ENCODE measurements at places on chromosomes 12 and 14.
A peak's percentile ranks its signal among the peaks of the same experiment; 100 is the strongest.

DNA sequence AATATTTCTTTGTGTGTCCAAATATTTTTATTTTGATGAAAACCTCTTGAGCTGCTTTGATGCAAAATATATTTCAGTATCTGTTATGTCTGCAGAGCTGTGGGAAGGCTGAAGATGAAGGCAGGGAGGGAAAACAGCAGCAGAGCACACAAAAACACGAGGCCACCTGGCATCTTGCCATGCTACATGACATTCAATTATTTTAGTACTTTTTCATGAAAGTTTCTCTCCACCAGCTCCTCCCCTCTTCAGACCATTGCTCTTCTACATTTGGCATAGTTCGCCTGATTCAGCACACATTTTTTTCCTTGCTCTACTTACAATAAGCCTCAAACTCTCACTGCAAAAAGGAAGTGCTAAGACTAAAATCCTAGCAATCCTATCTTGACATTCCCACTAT lies 4.6 kb upstream of the ALX1 start:
- DNase-seq: no peak

DNA sequence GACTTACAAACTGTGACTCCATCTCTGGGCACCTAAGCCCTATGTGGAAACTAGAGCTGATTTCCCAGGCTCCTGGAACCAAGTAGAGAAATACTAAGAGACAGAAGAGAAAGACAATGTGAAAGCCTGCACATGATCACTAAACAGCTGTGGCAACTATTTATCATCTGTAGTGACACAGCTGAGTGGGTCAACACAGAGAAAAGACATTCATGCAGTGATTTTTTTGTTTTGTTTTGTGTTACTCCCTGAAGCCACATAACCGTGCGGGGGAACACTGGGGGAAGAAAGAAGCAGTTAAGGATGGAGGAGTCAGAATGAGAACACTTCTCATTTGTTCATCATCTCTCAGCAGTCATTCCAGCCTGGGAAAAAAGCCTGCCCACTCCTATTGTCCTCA lies 1.5 kb downstream of the PRR4 start:
- no peak for DNase-seq

GRCh38 chr12:130714091-130714590 lies 2.0 kb downstream of the RIMBP2 start:
- DNase-seq: peak; percentile 51

DNA sequence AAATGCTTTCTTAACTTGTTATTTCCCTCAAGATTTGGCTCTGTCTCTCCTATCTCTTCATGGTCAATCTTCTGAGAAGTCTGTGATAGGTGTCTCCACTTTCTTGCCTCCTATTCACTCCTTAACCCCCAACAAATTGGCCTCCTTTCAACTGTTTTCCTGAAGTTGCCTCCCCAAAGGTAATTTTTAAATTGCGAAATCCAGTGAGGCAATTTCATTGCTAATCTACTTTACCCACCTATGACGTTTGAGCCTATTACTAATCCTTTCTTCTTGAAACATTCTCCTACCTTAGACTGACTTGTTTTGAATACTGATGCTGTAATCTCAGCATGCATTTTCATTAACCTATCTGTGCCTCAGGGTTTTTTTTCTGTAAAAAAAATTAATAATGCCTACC lies 6.0 kb upstream of the KCNH5 start:
- DNase-seq: no peak

DNA sequence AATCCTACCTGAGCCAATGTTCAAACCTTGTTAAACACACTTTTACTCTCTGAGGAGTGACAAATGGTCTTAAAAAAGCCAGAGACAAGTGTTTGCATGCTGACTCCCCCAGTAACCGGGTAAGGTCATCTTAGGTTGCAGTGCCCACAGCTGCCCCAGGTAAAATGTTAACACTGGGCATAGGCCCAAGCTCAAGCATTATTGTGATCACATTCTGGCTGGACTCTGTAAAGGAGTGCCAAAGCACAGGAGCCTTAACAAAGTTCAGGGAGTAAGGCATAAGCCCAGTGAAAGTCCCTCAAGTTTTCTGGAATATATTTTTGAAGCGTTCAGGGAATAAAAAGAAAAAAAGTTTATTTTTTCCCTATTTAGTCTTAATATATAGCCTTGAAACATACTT lies 8.6 kb downstream of the EDDM3A start:
- no peak for DNase-seq

DNA sequence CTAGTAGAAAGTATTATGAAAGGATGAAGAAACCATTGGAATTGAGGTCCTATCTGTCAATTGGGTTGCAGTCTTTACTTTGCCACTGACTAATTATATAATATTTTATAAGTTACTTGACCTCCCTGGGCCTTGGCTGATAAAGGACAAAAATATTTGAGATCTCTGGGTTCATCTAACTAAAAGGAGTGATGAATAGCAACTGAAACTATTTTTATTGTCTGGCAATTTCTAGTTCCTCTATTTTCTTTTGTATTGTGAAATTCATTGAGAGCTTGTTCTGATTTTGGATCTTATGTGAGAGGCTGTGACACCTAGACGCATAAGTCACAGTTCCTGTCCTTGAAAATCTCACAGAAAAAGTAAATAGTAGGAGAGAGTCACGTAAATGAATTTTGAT lies 415.7 kb upstream of the ATP2B1 start:
- DNase-seq: no peak

GRCh38 chr12:62575036-62575435 lies 108.4 kb downstream of the MON2 start:
- no peak for DNase-seq

GRCh38 chr12:109488051-109488665 lies 10.7 kb downstream of the UBE3B start:
- no peak for DNase-seq

GRCh38 chr12:52602552-52602951 lies 1.3 kb upstream of the KRT72 start:
- no peak for DNase-seq

GRCh38 chr12:62726471-62726980 lies 208.4 kb downstream of the PPM1H start:
- no peak for DNase-seq

- DNase-seq: no peak
Measured at GRCh38 chr14:30444451-30444850, 114.5 kb upstream of the G2E3 start.

GRCh38 chr14:57870686-57871457 lies 5.0 kb upstream of the SLC35F4 start:
- DNase-seq: no peak

DNA sequence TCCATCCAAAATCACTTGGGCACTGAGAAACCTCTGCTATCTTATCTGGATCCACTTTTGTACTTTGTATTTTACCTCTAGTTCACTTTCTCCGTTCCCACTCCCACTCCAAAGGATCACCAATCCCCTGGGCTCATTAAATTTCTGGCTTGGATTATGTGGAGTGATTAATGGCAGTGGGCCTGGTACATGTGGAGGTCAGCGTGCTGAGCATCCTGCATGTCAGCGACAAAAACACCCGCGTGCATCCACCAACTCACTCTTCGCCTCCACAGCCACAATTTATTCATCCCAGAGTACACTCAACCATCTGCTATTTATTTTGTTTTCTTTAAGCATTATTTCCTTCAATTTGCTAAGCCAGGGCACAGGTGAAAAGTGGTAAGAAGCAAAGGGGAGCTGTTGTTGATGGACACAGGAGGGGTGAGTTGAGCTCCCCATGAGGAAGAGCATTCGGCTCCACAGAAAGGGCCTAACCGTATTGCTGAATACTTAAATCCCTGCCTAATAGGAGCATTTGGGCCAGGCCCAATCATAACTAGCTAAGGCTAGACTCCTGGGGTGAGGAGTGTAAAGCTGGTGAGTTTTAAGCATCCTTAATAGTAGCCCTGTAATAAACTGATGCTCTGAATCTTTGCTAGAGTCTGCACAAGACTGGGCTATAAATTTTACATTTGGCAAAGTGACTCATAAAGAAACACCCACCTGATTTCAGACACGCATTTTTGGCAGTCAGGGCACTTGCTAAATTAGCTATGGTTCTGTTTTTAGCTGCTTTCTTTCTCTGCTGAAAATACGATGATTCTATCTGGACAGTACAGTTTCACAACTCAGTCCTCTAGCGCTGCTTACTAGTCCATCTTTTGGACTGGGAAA lies 137.8 kb downstream of the SLC25A21 start:
- peak; percentile 41 for DNase-seq

- DNase-seq: no peak
Measured at GRCh38 chr12:101620762-101621133, 26.0 kb downstream of the MYBPC1 start.

GRCh38 chr12:72102150-72102549 lies 163.5 kb downstream of the TPH2 start:
- no peak for DNase-seq

GRCh38 chr14:74508292-74508731 lies 14.7 kb downstream of the ISCA2 start:
- peak; percentile 19 for DNase-seq

DNA sequence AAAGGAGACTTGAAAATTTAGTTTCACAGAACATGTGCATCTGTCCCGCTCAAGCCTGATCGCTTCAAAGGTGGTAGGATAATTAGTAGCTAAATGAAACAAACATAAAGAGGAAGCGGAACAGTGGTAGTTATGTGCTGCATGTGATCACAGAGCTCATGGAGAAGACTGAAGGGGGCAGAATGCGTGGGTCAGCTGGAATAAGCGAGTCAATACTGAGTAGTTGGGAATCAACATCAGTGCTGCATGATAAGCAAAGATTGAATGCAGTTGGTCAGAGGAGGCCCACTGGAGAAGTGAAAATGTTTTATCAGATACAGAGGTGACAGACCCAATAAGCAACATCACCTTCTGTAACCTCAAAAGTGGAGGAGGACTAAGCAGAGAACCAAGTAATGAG lies 95.1 kb upstream of the RFX4 start:
- DNase-seq: no peak

DNA sequence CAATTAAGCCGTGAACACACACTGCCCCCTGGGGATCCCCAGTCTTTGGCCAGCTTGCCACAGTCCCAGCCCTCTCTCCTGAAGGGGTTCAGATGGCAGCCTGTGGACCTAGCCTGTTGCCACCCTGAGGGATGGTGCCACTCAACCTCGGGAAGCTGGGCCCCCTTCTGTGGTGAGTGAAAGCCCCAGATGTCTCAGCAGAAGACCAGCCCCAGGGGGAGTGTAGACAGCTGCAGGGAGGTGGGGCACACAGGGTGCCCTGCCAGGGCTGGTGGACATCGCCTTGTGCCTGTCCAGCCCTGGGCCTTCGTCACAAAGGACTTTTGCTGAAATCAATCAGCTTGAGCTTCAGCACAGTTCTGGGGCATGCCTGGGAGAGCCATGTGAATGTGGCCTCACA lies 32.4 kb downstream of the C14orf132 start:
- DNase-seq: no peak

DNA sequence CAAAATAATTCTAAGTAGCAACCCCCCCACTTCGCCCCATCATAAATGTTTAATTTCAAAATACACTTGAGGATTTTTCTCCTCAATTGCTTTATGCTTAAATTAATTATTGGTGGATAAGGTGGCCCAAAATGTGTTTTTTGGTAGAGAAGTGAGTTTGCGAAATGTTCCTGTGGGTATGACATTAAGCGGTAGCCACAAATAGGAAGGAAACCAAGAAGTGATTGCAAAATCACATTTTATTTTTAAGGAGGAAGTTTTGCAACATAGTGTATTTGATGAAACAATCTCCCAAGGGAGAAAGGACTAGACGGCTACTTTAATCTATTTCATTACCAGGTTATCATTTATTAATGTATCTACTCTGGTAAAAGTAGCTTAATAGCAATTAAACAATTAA lies 25.5 kb downstream of the SLC25A3 start:
- no peak for DNase-seq

DNA sequence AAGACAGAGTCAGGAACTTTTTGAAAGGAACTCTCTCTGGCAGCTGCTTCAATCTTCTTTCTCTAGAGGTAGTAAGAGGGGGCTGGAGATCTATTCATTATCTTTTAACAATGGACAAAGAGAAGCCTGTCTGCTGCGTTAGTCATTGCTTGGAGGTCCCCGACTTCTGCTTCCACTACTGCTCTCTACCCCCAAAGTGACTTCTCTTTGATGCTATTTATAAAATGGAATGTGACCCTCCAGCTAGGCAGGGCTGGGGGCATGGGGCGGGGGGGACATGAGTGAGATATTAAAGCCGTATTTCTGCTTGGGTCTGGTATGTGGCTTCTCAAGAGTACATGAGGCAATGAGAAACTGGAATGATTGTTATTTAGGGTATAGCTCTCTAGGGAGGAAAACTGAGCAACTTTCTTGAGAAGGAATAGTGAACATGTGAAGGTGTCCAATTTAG lies 41.4 kb upstream of the NUDT4 start:
- DNase-seq: peak; percentile 34

DNA sequence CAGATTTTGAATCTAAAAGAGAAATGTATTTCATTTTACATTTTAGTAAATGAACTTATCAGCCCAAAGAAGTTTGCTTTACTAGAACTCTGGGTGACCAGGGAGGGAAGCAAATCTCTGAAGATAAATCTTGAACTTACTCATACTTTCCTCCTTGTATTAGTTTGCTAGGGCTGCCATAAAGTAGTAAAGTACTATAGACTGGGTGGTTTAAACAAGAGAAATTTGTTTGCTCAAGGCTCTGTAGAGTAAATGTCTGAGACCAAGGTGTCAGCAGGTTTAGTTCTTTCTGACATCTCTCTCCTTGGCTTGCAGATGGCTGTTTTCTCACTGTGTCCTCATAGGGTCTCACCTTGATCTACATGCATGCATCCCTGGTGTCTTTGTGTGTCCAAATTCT lies 926.0 kb downstream of the DIO2 start:
- DNase-seq: no peak

GRCh38 chr14:33356181-33356580 lies 417.5 kb downstream of the NPAS3 start:
- no peak for DNase-seq

DNA sequence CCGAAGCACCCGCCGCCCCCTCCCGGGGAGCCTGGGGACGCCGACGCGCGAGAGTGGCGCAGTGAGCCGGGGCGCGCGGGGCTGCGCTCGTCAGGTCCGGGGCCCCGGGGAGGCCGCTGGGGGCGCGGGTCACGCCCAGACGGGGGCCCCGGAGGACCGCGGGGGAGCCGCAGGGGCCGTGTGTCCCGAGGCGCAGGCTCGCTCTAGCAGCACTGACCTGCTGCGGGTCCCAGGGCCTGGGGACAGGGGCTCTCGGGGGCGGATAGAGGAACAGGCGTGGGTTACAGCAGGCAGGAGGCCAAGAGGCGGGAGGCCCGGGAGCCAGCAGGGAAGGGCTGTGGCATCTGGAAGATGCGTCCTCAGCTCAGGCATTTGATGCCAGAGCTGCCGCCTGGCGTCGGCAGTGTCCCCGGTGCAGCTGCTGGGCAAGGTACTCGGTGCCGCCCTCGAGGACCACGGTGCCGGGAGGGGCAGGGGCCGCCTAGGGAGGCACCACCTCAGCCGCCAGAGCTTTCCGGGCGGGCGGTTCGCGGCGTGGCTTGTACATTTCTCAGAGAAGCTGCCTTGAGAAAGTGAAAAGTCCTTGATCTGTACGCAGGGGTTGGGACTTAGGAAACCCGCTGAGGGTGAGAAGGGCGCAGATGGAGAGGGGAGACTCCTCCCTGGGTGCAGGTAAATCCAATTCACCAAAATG lies 1.2 kb downstream of the WNT5B start:
- peak; percentile 72 for DNase-seq

GRCh38 chr12:20421421-20421820 lies 53.1 kb downstream of the PDE3A start:
- no peak for DNase-seq
